HuH-7 (cell line): ENCODE measurements at places on chromosomes 4 and X.

- no peak for DNase-seq
These were observed 7.5 kb downstream of the SH3KBP1 start for GRCh38 chrX:19879735-19880378.

DNA sequence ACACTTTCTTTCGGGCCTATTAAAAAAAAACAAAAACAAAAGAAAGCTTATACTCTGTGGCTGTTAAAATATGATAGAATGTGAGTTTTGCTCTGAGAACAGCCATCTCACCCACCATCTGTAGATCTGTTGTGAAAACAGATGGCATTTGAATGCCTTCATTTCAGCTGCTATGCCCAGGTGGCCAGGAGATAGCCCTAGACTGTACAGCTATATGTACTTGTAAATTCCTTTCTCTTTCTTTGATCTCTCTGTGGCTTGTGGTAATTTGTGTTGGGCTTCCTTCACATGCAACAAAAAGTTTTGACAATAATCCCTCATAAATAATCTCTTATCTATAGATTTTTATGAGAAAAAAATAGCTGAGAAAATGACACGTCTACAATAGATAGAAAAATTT is 38.1 kb downstream of the PNPLA4 start:
- DNase-seq, result no peak

DNA sequence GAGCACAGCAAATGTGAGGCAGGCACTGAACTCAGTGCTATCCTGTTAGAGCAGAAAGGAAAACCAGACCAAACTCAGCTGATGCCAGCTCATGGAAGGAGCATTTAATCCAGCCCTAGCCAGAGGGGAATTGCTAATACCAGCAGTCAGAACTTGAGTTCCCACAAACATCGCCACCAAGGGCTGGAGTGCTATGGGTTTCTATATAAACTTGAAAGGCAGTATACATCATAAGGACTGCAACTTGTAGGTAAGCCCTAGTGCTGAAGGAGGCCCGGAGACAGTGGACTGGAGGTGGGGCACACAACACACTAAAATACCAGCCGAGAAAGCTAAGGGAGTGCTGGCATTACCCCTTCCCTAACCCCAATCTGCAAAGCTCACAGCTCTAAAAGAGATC is 440.2 kb downstream of the PRR32 start:
- no peak for DNase-seq

DNA sequence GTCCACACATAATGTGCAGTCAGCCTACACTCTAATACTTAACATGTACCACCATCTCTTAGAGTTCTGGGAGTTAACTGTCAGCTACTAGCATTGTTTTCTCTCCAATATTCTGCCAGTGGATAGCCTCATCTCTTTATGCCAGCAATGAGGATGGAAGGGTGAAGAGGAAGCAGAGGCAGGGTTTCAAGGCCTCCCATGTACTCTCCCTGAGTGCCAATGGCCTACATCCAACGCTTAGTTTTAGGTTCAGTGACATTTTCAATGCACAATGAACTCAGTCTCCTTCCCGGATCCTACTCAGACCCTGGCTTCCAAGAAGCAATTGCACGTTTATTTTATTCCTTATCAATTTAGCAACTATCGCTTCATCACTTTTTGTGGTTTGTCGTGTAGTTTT is 686.1 kb downstream of the DMD start:
- DNase-seq, result no peak

- no peak for DNase-seq
These were observed 25.1 kb upstream of the UGT2B11 start for GRCh38 chr4:69239557-69240168.

DNA sequence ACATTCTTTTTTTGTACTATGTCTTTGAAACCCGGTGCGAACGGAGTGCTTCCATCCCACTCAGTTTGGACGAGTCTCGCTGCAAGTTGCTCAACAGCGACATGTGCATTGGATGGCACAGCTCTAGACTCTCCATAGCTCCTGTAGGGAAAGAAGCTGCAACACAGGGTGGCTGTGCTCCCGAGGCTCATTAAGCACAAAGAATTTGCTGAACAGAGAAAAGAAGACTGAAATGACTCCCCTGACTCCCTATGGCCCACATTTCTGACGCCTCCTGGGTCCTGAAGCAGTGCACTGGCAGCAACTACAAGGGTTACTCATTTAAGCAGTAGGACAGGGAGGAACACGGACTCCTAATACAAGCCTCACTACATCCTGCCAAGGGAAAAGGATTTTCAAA is 127.4 kb downstream of the SH3RF1 start:
- no peak for DNase-seq

GRCh38 chr4:59869559-59869958 is 1330.6 kb upstream of the ADGRL3 start:
- DNase-seq, result no peak

GRCh38 chr4:24513718-24514117 is 70.6 kb downstream of the DHX15 start:
- DNase-seq, result no peak

GRCh38 chr4:48033825-48034413 is 17.3 kb downstream of the NIPAL1 start:
- DNase-seq, result no peak

DNA sequence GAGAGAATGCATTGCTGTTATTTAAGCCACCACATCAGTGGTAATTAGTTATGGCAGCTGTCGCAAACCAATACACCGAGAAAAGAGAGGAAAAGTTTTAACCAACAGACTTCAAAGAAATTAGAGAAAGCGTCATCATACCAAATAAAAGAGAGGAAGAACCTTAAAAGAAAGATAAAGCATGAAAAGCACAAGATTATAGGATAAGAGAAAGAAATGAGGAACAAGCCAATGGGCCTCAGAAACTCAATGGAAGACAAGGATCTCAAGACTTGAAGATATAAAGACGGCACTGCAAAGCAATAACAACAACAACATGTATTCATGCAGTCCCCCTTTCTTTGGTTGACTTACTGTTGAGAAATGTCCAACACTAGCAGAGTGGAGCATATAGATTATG is 22.8 kb upstream of the ASMTL start:
- DNase-seq, result no peak

DNA sequence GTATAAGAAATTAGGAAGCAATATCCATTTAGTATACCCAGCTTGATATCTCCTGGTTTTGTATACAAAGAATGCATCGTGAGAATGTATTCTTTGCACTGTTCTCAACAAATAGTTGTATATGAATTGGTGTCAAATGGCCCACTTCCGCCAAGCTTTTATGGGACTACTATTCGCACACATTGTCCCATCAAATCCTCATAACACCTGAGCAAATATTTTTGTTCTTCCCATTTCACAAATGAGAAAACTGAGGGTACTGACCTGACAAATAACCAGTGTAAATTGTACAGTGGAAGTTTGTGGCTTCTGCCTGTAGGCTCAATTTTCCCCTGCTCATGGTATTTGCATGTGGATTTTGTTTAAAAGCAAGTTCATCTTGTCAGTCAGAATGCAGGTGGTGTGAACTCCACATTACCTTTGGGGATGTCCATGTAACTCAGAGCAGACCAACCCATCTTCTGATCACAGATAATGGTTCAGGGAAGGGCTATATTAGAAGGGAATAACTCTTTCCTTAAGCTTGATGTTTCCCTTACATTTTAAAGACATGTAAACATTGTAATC is 51.5 kb upstream of the FAM241A start:
- DNase-seq, result no peak

DNA sequence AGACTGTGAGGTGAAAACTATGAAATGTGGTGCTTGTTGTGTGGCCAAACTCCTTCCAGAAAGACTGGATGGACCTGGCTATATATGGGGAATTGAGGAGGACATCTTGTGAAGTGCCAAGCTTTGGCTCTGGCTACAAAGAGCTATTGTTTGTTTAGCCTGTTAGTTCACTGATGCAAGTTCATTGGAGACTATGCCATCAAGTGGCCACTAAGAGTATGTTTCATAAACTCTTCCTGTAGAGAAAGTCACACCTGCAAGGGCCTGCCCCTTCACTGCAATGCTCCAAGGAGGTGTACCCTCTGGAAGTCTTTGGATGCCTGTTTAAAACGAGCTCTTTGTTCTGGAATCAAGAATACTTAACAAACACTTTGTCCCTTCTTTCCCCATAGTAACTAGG is 382.0 kb downstream of the GABRG1 start:
- no peak for DNase-seq

- DNase-seq, result no peak
These were observed 20.1 kb upstream of the AP1S2 start for GRCh38 chrX:15874672-15875071.

DNA sequence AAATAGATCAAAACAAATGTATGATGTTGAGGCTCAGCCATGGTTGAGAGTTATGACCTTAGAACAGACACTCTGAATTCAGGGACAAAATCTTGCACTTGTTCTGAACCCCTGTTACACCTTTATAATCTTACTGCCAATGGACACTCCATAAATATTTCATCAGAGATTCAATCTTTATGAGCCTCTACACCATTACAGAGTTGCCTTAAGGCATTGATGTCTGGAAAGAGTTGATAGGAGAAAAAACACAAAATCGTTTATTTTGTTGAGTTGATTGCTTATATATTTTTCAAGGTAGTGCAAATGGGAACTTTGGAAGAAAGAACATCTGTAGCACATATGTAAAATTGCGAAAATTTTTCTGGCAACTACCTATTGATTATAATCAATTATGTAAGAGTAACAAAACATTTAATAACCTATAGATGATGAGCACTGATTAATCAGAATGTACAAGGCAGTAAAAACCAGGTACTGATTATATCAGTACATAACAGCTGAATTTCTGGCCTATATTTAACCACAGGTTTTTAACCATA is 568.5 kb downstream of the FSTL5 start:
- DNase-seq, result no peak

GRCh38 chrX:23908219-23909004 is 606 bp downstream of the CXorf58 start:
- no peak for DNase-seq

DNA sequence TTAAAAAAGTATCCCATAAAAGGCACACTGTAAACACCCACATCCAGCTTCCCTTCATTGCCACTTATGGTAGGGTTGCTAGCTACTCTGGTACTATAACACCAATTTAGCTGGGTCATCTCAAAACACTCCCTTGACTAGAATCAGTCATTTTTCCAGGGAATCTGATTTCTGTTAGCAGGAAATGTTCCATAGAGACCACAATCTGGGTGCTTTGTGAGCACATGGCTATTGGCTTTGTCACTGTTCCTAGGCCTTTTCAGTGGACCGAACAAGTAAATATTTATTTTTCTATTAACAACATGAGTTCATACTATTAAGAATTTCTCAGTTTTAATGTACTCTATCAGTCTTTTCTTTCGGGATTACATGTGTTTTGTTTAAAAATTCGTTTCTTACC is 404.7 kb upstream of the GNPDA2 start:
- no peak for DNase-seq

GRCh38 chrX:77595848-77596247 is 148.7 kb downstream of the FGF16 start:
- DNase-seq, result no peak

- DNase-seq, result peak; percentile 37
These were observed 52.8 kb downstream of the GPRIN3 start for GRCh38 chr4:89254847-89255246.

DNA sequence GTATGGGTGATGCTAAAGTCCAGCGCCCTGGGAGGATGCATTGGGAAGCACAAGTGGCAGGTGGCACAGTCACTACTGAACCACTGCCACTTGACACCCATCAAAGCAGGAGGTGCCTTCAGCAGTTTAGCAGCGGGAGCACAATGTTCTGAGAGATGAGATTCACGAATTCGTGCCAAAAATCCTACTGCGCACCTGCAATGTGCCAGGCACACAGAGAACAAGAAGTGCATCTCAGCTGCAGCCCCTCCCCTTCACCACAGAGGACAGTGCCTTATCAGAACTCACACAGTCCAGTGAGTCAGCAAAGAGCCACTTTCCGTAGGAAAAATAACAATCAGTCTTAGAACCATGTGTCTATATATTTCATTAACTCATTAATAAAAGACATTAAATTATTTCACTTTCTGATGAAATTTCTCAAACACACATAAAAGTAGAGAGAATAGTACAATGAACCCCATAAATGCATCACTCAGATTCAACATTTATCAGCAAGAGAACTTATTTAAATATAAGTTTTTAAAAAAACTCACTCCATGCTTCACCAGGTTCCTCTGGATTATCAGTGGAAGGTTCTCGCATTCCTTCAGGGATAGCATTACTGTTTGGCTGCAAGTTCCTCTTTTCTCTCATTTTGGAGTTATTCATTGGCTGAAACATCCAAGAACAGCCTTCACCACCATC is 47.0 kb downstream of the BEND2 start:
- no peak for DNase-seq

DNA sequence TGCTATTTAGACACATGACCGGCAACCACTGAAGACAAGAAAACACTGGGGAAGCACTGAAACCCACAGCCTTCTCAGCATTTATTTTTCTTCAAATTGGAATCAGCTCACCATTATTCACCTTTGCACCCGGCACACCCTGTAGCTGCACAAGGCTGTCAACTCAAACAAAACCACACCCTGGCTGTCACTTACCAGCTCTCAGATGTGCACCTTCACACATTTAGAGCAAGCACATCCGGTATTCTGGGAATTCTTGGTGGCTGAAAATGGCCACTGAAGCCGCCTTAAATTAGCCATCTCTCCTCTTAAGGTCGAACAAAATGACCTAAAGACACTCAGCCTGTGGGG is 5.9 kb downstream of the ZFYVE28 start:
- peak; percentile 61 for DNase-seq

GRCh38 chr4:55397520-55398321 is 2.0 kb downstream of the TMEM165 start:
- DNase-seq, result no peak
